Esophagus squamous epithelium (tissue), 5 donors: ENCODE measurements at places on chromosomes 5 and 9.

- DNase-seq = no peak
- no peaks in the 10 kb centered on the region for H3K36me3 ChIP-seq
- no peaks in the 10 kb centered on the region for H3K27me3 ChIP-seq
Observed at GRCh38 chr9:114221706-114222465, 66.5 kb downstream of the COL27A1 start.

- no peak overlapping the region for H3K4me3 ChIP-seq
- H3K4me1 ChIP-seq = no peaks in the 10 kb centered on the region
- H3K36me3 ChIP-seq = no peaks in the 10 kb centered on the region
- H3K27me3 ChIP-seq = no peaks in the 10 kb centered on the region
Observed at GRCh38 chr5:136892000-136892399, 526.7 kb upstream of the TRPC7 start.

GRCh38 chr5:132530946-132531345, 12.4 kb downstream of the IL5 start:
- no peak overlapping the region for H3K4me3 ChIP-seq
- no peak for DNase-seq
- no peaks in the 10 kb centered on the region for H3K36me3 ChIP-seq

DNA sequence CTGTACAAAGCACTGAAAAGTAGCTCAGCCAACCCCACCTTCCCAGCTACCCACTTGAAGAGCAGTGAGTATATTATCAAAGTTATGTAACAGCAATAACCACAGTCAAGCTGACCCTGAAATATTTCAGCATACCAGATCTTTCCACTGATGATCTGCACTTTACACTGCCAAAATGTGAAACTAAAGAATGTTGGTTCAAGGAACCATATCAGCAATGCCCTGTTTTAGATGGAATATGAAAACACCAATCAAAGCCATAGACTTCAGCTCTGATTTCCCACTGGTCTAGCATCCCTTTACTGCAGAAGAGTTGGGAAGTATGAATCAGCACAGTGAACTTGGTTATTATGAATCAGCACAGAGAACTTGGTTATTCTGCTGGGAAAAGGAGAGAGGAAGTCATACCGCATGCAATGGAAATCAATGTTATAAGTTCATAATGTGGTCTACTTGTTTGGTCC, 20.0 kb downstream of the CEMIP2 start:
- no peaks in the 10 kb centered on the region for H3K27me3 ChIP-seq
- no peak overlapping the region for H3K4me3 ChIP-seq
- H3K36me3 ChIP-seq = no peaks in the 10 kb centered on the region
- DNase-seq = no peak

- no peak overlapping the region for H3K4me3 ChIP-seq
Observed at GRCh38 chr5:17907094-17907493, 272.8 kb downstream of the TAF11L14 start.

DNA sequence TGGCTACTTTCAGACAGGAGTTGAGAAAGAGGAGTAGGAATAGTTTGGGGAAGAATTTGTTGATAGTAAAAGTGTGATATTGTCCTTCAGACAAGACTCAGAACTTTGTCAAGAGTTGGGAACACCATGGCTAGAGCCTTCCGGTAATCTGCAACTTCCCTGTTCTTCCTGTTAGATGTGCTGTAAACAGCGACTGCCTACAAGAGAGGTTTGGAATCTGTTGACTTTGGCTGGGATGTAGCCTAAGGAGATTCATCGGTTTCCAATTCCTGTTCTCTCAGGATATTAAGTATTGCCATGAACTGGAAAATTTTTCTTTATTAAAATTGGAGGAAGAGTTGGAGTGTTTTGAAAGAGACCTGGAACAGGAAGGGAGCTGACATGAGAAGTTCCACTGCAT, 43.9 kb downstream of the ARHGAP26 start:
- peaks cover 39% of the 10 kb centered on the region for H3K4me1 ChIP-seq
- no peaks in the 10 kb centered on the region for H3K27me3 ChIP-seq
- no peak for DNase-seq
- H3K4me3 ChIP-seq = no peak overlapping the region

GRCh38 chr5:81904861-81905260, 67.0 kb upstream of the ATG10 start:
- H3K27ac ChIP-seq = no peak overlapping the region
- no peaks in the 10 kb centered on the region for H3K4me1 ChIP-seq
- H3K27me3 ChIP-seq = no peaks in the 10 kb centered on the region
- no peak for DNase-seq

GRCh38 chr9:108117795-108118194, 628.2 kb upstream of the KLF4 start:
- H3K4me3 ChIP-seq = no peak overlapping the region
- peaks cover 12% of the 10 kb centered on the region for H3K4me1 ChIP-seq
- no peaks in the 10 kb centered on the region for H3K36me3 ChIP-seq
- H3K27me3 ChIP-seq = no peaks in the 10 kb centered on the region

DNA sequence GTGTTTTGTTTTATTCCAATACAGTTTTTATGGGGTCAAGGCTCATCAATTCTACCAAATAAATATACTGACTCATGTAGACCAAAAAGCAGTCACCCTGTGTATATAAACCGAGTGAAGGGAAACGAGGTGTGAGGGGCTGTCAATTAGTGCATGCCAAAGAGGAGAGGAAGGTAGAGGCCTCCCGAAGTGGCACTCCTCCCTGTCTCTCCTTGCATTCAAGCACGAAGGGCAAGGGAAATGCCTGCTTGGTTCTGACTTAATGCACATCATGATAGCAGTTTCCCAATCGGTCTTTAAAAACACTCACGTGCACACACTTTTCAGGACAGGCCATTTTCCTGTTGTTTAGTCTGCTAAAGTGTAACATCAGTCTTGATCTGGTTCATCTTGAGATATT, 125.6 kb upstream of the SLCO6A1 start:
- H3K27ac ChIP-seq = no peak overlapping the region
- H3K4me3 ChIP-seq = no peak overlapping the region
- no peaks in the 10 kb centered on the region for H3K36me3 ChIP-seq
- DNase-seq = no peak
- peaks cover 25% of the 10 kb centered on the region for H3K4me1 ChIP-seq
- H3K27me3 ChIP-seq = no peaks in the 10 kb centered on the region

GRCh38 chr9:37801287-37801850, 772 bp downstream of the DCAF10 start:
- H3K4me1 ChIP-seq = peaks cover 8% of the 10 kb centered on the region
- H3K27ac ChIP-seq = peak overlapping the region; percentile 91
- no peak for DNase-seq
- H3K4me3 ChIP-seq = peak overlapping the region; percentile 68
- no peaks in the 10 kb centered on the region for H3K27me3 ChIP-seq

- peaks cover 27% of the 10 kb centered on the region for H3K36me3 ChIP-seq
- no peak overlapping the region for H3K4me3 ChIP-seq
- no peak overlapping the region for H3K27ac ChIP-seq
Observed at GRCh38 chr9:35738186-35738585, 5.7 kb downstream of the CREB3 start.

GRCh38 chr5:177276886-177277285, 26.6 kb downstream of the RAB24 start:
- no peaks in the 10 kb centered on the region for H3K27me3 ChIP-seq
- DNase-seq = no peak
- peaks cover 39% of the 10 kb centered on the region for H3K36me3 ChIP-seq

DNA sequence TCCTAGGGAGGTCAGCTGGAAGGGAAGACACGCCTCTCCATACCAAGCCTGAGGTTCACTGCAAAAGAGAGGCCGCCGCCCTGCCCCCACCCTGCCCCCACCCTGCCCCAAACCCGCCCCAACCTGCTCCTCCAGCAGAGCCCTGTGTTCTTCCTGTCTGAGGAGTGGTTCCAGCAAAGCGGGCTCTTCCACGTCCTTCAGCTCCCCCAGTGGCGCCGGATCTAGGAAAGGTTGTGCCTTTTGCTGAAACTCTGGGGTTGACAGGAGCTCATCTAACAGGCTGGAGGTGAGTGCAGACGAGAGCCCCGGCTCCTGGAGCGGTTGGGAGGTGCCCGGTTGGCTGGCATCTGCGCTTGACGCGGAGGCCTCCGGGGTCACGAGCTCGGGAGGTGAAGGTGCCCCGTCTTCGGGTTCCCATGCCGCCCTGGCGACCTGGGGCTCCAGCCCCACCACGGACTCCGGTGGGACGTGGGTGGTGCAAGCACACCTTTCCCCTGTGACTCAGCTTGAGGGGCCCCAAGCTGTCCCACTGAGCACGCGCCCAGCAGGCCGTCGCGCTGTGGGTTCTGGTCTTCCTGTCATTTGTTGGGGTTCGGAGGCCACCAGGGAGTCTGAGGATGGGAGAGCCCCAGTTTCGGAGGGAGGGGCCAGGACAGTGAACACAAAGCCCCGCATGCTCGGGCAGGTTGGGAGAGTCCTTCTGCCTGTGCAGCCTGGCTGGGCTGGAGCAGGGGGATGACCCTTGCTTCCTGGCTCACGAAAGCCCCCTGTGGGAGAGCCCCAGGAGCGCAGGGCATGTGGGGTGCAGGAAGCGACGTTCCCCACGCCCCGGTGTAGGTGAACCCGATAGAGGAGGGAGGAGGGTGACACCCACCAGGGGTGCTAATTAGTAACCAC, 1467.1 kb downstream of the FOXD4L5 start:
- H3K4me3 ChIP-seq = peak overlapping the region; percentile 34
- no peaks in the 10 kb centered on the region for H3K4me1 ChIP-seq
- no peak for DNase-seq
- no peaks in the 10 kb centered on the region for H3K36me3 ChIP-seq

DNA sequence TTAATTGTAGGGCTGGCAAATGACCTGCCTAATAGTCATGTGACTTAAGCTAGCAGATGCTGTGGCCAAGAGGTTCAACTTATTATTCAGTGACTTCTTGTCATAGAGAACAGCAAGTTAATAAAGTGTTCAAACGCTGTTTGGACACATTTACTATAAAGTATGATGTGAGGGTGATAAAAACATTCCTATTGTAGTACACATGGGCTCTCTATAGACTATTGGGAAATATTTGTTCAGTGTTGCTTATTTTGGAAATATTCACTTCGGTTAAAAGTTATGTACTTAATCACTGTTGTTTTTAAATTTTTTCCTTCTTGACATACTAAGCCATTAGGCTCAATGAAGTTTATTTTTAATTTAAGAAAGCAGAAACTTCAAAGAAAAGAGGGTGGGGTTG, 345.0 kb downstream of the NNT start:
- H3K4me1 ChIP-seq = no peaks in the 10 kb centered on the region
- H3K4me3 ChIP-seq = no peak overlapping the region
- H3K36me3 ChIP-seq = no peaks in the 10 kb centered on the region
- DNase-seq = no peak
- no peaks in the 10 kb centered on the region for H3K27me3 ChIP-seq

DNA sequence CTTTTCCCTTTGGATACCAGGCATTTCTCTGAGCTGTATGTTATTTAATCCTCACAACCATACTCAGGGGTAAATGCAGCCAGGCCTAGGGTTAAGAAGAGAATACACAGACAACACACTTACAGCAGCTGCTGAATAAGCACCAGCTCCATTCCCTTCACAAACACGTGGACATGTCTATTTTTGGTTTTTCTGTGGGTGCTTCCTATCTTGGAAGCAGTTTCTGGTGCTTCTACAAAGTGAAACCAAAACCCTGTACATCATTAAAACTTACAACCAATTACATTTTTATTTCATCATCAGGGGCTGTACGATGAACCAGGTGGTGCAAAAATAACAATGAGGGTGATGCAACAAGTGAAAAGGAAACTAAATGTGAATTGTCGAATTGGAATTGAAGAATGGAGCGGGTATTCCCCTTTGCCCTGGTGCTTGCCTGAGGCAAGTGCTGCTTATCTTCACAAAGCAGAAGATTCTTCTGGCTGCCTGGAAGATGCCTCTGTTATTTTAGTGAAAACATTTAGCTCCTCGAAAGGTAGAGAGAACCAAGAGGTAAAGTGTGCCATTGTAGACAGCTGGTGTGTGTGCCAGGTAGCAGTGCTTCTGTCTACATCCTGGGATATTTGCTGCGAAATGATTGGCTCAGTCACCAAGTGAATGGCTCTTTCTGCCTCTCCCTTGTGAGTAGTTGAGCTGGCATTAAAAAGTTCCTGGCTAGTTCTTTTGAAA, 18.6 kb upstream of the IFNB1 start:
- H3K27me3 ChIP-seq = no peaks in the 10 kb centered on the region
- no peaks in the 10 kb centered on the region for H3K36me3 ChIP-seq
- H3K27ac ChIP-seq = peak overlapping the region; percentile 60
- H3K4me1 ChIP-seq = no peaks in the 10 kb centered on the region

DNA sequence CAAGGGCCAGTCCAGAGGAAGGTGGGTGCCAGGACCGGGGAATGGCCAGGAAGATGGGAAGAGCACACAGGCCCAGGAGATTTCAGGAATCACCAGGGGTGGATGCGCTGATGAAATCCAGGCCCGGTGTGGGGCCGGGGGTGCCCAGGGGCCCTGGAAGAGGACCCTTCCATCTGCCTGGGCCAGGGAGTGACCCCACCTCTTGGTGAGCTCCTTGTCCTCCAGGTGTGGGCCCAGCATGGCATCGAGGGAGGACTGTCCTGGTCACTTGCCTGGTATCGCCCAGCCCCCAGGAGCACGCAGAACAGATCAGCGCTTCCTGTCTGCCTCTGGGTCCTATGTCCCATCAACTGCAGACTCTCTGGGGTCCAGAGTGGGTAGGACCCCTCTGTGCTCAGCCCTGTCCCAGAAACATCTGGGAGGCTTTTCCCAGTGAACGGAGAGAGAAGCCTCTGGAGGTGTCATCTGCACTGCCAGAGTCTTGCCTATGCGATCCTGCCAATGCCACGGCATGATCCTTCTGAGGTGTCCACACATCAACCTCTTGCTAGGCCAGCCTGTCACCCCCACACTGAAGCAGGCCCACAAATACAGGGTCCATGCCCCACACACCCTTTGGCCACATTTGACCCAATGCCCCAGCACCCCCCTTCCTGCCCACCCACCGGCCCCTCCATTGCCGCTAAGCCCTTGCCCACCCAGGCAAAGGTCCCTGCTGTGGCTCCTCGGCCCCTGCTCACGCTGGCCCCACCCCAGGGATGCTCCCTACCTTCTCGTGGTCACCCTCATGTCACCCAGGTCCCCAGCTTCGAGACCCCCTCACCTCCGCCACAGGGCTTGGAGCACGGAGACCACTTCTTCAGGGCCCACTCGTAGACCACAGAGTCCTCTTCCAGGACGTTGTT, 67.2 kb downstream of the ZNF354C start:
- no peak overlapping the region for H3K27ac ChIP-seq
- peaks cover 23% of the 10 kb centered on the region for H3K36me3 ChIP-seq
- no peak for DNase-seq
- H3K4me1 ChIP-seq = no peaks in the 10 kb centered on the region

DNA sequence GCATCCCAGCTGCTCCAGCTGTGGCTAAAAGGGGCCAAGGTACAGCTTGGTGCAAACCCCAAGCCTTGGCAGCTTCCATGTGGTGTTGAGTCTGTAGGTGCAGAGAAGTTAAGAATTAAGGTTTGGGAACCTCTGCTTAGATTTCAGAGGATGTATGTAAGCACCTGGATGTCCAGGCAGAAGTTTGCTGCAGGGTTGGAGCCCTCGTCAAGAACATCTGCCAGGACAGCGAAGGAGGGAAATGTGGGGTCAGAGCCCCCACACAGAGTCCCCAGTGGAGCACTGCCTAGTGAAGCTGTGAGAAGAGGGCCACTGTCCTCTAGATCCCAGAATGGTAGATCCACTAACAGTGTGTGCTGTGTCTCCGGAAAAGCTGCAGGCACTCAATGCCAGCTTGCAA, 236.2 kb upstream of the ADRA1B start:
- H3K27ac ChIP-seq = no peak overlapping the region
- no peaks in the 10 kb centered on the region for H3K4me1 ChIP-seq
- H3K27me3 ChIP-seq = no peaks in the 10 kb centered on the region
- no peaks in the 10 kb centered on the region for H3K36me3 ChIP-seq
- no peak for DNase-seq
- no peak overlapping the region for H3K4me3 ChIP-seq
